Activated CD4-positive, CD25-positive, alpha-beta regulatory T cell treated with anti-CD3 and anti-CD28 coated beads, Interleukin-2, amount 50 U/mL, for 16 hours (primary cell): ENCODE measurements at places on chromosomes 2 and 18.

GRCh38 chr18:63132819-63133200, 186.8 kb downstream of the BCL2 start:
- no peak for DNase-seq

GRCh38 chr2:118990757-118991545, 49.0 kb downstream of the MARCO start:
- no peak for DNase-seq

- no peak for DNase-seq
These were observed 1162.6 kb upstream of the SLC39A10 start for GRCh38 chr2:194494401-194494800.

GRCh38 chr2:222296911-222297599, 1.7 kb downstream of the PAX3 start:
- DNase-seq, result no peak

- DNase-seq, result no peak
These were observed 8.8 kb downstream of the FOSL2 start for GRCh38 chr2:28401411-28401810.

DNA sequence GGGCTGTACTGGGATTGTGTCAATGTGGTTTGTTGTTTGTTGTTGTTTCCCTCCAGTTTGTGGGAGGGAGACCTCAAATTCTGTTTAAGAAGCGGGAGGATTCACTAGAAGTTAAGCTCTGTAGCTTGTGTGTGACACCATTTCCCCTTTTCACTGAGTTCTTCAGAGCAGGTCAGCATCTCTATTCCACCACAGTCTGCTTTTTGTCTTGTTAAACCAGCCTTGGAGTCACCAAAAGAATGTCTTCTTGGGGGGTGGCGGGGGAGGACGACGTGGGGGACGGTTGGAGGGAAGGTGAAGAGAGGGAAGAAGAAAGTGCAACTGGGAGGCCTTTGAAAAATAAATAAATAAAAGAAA, 2.3 kb upstream of the BCL11A start:
- no peak for DNase-seq

DNA sequence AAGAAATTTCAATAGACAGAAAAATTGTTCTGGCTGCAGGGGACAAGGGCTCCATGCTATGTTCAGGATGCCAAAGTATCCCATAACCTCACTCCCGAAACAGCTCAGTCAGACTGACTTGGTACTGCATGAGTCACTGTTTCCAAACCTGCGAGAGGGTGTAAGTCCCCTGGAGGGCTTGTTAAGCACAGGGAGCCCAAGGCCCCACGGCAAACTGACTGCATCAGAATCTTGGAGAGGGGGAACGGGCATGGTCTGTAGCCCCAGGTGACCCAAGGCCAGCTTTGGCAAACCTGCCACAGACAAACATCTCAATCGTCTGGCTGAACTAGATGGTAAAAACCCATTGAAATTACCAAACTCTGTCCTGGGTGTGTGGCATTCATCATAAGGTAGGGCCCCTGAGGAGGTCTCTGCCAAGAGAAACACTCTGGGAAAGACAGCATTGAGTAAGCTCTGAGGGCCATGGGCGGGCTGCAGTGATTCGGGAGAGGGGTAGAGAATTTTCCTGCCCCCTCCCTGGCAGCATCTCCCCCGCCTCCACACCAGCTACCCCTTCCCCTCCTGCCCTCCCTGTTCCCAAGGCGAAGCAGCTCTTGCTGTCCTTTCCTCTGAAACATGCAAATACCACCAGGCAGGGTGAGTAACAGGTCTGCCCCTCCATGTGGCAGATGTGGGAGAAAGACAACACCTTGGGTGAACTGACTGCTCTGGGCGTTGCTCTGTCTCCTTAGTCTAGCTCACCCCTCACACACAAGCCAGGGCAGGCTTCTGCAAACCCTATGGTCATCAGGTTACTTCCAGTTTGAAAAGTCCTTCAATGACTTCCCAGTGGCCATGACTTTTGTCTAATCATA, 274.7 kb upstream of the SIX2 start:
- DNase-seq, result no peak

- no peak for DNase-seq
These were observed 232.8 kb downstream of the CCDC85A start for GRCh38 chr2:56416500-56417176.

DNA sequence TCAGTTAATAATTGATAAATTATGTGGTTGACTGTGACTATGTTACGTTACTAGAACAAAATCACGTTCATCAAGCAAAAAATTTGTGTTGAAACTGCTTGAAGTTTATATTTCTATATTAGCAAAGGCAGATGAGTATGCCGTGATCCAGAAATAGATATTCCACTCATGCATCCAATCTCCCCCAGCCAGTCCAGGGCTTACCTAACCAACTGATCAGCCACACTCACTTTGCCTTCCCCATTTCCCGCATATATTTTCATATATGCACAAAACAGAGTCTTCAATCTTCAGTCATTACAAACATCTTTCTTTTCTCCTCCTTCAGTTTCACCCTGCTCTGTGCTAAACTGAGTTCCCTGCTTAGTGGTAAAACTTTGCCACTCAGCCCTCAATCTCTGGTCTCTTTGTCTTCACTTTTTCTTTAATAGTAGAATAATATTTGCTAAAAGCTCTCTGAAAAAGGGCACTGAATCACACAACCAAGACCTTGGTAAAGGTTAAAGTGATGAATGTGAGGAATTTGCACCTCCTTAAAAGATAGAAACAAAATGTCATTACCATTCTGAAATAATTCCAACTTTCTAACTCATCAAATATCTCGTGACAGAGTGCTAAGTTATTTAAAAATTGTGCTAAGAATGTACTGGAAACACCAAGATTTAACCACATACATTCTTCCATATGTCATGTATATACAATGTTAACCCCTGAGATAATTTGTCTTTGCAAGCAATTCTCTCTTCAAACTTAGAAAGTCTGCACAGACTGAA, 893.2 kb upstream of the CRIM1 start:
- no peak for DNase-seq

DNA sequence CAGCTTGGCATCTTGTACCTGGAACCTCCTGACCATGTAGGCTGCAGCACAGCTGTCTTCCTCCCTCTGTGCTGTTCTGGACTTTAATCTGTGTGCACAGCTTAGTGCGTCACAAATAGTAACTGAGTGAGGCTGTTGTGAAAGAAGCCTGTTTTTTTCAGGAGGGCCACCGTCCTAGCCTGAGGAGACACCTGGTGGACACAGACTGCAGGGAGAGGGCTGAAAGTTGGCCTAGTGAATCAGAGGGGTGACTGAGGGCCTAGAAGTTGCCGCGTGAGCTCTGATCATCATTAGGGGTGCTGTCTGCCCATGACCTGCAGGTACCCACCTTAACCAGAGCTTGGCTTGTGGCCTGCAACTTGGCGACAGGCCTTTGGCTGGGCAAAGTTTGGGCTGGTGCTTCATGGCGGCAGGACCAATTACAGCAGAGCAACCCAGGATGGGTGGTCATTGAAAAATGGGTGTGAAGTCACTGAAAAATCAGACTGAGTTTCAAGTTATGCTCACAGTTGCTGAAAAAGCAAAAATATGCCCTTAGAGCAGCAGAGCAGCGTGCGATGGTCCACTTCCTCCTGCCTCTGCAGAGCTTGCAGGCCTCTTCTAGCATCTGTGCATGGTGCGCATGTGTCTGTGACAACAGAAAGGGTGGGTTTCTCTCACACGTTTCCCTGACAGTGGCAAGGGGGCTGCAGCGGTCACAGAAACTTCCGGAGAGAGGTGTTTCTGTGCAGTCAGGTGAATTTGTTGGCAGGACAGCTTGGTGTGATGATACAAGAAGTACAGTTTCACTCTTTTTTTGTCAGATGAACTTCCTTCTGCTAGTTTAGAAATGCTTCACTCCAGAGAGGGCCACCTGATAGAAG, 9.6 kb downstream of the GDF7 start:
- no peak for DNase-seq

- no peak for DNase-seq
These were observed 44.8 kb upstream of the ZDBF2 start for GRCh38 chr2:206229642-206230041.

DNA sequence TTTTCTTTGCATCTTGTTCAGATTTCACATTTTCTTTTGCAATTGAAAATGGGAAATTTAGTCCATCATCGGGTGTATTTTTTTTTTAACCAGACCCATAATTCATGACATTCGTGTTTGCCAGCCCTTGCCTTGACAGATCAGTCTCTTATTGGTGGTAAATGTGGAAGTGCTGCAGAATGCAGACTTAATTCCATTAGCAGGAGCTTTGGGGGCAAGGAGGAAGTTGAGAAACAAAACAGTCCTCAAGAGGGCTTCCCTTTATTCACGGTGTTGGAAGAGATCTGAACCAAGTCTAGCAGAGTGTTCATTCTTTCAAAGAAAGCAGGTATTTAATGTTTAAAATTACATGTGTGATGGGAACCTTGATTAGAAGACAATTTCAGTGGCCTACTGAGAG, 16.6 kb upstream of the RPE start:
- no peak for DNase-seq

DNA sequence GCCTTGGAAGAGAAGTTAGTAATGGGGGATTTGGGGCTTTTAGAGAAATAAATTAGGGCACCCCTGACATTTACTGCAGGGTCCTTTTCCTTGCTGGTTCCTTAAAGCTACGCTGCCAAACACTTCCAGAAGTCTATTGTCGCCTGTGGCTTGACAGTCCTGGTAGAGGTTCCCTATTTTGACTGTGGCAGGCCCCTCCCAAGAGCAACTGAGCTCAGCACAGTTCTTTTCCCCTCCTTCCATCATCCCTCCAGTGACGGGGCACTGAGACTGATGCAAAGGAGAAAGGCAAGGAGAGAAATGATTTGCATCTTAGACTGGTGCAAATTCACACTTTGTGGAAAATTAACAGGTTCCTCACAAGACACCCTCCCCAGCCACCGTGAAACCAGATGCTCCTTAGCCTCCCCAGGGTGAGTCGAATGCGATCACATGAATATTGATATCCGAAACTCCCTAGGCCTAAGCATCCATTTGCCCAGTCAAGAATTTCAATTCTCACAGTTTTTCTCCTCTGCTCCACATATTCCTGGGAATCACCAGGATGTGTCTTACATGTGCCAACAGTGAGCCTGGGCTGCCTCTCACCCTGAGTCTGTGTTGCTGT, 45.4 kb downstream of the RABL2A start:
- no peak for DNase-seq

GRCh38 chr2:85999061-85999831, 106.4 kb downstream of the POLR1A start:
- no peak for DNase-seq

DNA sequence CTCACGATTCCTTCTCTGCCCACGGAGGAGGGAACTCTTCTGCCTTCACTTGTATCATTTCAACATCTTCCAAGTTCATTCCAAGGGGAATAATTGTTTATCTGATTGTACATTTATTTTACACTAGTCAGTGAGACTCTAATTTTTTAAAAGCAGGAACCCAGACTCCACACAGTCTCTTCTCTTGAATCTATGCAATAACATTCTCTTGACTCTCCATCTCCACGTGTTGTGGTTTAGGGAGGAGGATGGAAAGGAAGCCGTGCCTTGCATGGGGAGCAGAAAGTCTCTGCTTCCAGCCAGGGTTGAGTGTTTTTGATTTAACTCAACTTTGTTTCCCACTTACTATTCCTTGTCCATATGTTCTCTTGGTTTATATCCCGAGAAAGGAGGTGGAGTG, 131.1 kb upstream of the RIOK3 start:
- DNase-seq, result no peak

DNA sequence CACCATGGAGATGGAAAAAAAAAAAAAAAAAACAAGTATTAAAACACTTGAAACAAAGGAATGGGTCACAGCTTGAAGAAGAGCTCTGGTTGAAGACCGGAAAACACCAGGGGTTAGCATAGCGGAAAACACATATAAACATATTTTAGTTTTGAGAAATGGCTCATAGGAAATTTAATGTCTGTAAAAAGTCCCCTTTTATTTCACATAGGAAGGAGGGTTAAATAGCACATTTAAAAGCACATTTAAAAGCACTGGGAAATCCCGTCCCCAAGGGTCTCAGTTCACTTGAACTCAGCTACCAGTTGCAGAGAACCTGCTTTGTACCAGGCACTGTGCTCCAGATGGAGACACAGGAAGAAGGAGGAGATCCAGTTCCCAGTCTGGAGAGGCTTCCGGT, 65.5 kb downstream of the KCNE4 start:
- no peak for DNase-seq

DNA sequence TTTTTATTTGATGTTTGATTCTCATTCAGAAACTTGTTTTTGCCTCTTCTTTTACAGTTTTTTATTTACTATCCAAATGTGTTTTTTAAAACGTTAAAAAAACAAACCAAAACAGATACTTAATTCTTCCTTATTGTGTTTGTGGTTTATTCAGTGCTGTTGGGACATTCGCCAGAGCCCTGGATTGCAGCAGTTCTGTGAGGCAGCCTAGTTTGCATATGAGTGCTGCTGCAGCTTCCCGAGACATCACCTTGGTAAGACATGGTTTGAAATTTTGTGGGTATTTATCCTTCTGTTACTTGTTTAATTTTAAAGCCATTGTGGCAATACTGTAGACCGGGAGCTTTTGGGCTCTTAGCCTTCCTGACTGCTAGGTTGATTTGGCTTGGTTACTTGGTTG, 91.2 kb downstream of the MTA3 start:
- DNase-seq, result no peak

DNA sequence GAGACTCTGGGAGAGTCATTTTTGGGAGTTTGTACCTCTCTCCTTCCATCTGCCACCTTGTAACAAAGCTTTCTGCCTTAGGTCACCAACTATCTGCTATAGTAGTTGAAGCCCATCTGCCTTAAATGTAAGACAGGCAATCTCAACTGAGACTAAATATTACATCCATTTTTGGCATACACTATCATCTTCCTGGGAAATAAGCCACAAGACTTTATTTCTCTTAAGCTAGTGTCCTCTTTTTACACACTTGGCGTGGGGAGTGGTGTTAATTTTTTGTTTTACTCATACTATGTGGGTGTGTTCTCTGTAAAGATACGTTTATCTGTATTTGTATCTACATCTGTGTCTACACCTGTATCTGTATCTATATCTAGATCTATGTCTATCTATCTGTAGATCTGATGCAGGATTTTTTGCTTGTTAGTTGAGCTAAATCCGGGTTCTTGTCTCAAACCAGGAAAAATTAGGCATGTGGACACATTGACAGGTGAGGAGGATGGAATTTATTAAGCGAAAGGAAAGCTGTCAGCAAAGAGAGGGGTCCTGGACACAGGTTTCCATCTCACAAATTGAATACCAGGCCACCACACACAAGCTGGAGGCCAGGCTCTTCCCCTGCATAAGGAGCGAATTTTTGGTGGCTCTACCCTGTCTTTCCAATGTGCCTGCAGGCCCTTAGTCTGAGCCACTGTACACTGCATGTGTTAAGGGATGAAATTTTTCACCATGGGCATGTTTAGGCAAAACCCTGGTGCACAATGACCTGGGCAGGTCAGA, 64.8 kb upstream of the RND3 start:
- DNase-seq, result no peak

GRCh38 chr2:40144022-40144421, 307.9 kb downstream of the SLC8A1 start:
- DNase-seq, result no peak
